ENCODE measurements at places on chromosomes 2 and 18. TPM values are rescaled to one million over a fixed set of nuclear protein-coding genes. Genes with fewer than 3 reads are reported as not detected.

DNA sequence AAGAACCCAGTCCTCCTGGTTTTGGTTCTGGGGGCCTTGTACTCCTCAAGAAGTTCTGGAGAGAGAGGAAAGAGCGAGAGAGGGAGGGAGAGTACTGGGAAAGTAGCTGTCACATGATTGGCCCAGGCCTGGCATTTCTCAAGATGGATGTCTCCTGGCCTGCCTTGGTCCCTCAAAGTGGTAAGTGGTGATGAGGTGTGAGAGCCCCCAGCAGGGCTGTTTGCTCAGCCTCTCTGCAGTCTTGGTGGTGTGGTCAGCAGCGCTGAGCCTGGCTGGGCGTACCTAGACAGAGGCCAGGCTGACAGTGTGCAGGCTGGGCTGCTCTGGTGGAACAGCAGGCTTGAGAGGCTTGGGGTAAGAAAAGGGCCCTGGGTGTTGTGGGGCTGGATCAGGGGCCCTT, 2.5 kb downstream of the SPEG start:
- DNase-seq, result no peak

GRCh38 chr2:109428841-109429566, 184.8 kb downstream of the SEPTIN10 start:
- peak; percentile 12 for DNase-seq

DNA sequence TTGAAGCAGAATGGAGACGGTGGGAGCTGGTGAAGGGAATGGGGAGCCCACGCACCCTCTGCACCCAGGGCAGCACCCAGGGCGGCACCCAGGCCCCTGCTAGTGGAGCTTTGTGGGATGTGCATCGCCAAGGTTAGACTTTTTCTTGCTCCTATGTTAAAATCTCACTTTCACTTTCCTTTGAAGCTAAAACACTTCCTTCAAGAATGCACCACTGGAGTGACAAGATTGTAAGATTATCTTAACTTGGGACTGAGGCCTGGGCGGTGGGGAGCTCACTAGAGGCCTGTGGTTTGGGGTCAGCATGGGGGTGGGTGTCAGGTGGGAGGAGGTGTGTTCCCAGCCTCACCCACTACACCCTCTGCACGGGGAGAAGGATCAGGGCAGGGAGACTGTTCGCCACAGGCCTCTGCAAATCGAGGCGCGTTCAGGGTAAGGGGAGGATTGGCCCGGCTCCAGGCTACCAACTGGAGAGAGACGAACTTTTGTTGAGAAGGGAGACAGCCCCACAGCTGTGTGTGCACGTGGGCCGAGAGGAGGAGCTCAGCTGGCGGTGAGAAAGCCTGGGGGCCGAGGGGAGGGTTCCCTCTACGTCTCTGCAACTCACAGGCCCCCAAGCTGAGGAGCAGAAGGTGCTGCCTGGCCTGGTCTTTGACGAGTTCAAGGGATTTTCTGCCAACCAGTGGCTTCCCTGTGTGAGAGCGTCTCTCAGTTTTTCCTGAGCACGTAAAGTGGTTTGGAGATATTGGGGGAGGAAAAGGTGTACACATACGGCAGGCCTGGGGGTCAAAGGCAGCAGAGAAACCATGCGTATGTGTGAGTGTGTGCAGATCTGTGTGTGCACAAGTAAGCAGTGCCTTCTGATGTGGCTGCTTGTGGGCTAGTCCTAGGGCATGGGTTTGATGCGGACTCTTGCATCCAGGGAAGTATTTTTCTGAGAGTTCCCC, 147.7 kb downstream of the KLHL29 start:
- no peak for DNase-seq

L3MBTL4 gene
- total RNA-seq, result 0.05 TPM

GPR45 gene
- total RNA-seq, result not detected

DNA sequence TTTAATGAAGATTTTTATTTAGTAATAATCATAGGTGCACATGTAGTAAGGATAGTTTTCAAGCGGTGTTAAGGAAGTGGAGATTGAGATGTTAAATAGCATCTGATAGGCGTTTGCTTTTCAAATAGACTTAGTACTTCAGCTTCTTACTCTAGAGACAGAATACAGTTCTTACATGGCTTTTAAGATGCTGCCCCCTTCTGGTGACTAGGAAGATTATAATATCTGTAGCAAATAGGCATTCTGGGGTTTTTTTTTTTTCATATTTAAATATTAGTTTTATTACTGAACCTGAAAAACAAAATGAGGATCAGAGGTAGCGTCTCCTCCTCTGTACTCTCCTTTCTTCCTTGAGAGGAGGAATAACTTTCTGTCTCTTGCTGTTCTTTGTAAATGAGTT, 100.2 kb downstream of the AGAP1 start:
- peak; percentile 69 for DNase-seq

CAPN14 gene
- total RNA-seq, result 1.0 TPM

SOCS6 gene
- total RNA-seq, result 20.4 TPM

DNA sequence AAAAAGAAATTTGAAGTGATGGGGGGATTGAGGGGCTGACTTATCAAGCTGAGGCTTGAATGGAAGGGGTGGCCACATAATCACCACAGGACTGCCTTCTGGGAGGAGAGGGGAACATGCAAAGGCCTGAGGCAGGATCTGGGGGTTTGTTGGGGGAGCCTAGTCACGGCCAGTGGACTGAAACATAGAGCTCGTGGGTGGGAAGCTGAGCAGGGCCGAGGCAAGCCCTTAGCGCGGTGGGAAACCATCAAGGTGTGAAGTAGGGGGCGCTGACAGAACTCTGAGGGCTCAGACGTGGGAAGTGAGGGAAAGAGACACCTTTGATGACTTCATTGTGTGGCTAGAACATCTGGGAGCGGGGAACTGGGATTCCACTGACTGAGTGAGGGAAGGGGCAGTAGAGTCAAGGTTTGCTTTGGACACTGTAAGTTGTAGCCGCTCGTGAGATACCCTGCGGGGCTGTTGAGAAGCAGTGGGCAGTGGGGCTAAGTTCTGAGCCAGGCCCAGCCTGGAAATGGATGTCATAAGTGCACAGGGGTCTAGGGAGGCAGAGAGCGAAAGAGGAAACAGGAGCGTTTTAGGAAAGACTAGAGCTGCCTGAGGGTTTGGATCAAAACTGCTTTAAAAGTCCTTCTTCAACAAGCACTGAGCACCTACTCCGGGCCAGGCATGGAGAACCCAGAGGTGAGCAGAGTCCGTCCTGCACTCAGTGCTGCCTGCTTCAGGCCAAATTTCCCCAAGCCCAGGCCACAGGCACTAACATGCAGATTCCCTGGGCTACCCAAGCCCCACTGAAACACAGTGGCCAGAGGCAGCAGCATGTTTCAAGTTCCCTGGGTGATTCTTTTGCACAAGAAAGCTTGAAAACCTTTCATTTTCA, 686 bp upstream of the SNORC start:
- DNase-seq, result no peak

FKBP7 gene
- total RNA-seq, result 49.4 TPM

DNA sequence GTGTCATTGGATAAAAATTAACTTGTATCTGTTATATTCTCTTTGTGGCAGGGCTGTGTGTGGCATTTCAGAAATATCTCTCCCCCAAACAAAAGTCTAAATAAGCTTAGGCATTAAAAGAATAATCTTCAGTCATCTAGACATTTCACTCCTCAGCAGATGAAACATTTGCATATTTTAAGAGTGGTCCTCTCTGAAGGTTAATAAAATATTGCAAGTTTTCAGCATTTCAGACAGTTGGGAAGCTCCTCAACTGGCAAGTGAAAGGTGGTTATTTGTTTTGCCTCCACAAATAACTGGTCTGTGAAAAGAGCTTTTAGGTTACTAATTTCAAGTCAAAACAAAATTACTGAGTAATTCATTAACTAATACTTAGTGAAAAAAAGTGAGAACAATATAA, 462.6 kb downstream of the EPHA4 start:
- DNase-seq, result no peak

DNA sequence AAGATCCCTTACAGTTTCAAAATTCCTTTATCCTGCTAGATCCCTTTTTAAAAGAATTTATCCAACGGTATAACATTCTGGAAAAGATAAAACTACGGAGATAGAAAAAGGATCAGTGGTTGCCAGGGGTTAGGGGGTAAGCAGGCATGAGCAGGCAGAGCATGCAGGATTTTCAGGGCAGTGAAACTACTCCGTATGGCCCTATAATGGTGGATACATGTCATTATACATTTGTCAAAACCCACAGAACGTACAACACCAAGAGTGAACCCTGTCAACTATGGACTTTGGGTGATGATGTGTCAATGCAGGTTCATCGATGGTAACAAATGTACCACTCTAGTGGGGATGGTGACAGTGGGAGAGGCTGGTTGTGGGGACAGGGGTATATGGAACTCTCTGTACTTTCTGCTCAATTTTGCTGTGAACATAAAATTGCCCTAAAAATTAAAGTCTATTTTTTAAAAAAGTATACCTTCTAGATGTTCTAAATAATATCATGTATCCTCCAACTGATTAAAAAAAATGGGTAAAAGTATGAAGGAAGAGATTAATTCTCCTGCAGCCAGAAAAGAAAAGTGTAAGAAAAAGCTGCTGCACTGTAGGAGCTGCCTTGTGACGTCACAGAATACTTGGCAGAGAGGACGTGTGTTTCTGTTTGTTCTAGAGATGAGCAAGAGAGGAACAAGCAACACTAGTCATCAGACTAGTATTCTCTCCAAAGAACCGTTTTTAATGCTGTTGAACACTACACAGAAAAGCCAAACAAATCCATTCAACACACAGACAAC, 23.6 kb downstream of the ANKRD44 start:
- peak; percentile 85 for DNase-seq

RGPD3 gene
- total RNA-seq, result 0.02 TPM

TXNDC2 gene
- total RNA-seq, result 1.6 TPM

- no peak for DNase-seq
These were observed 104.6 kb upstream of the SLC14A2 start for GRCh38 chr18:45510656-45511055.

DNA sequence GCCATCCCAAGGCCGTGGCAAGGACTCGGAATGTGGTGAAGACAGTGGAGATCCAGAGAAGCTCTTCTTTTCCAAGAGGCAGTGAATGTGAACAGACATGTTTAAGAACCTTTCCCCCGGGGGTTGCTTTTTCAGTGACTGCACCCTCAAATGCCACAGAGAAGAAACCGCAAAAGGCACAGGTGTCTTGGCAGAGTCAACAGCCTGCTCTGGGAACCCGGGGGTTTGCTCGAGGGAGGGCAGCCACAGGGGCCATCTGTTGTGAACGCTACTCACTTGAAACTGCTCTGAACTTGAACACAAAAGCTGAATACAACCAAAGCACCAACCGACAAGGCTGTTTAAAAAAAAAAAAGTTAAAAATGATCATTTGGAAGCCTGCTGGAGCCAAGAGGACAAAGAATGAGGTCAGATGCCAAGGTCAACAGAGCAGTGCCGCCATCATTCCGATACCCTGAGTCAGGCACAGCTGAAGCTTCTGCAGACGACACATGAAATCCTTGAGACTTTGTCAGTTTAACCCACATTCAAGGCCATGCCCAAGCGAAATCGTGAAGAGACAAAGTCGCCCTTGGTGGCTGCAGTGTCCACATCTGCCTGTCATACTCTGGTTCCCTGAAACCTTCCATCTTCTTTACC, 47.4 kb downstream of the PSMG2 start:
- peak; percentile 76 for DNase-seq
